K562 (cell line): ENCODE measurements at places on chromosomes 5 and 9.

GRCh38 chr5:61330341-61330844, 1.7 kb upstream of the ZSWIM6 start:
- DNase-seq: peak; percentile 14

DNA sequence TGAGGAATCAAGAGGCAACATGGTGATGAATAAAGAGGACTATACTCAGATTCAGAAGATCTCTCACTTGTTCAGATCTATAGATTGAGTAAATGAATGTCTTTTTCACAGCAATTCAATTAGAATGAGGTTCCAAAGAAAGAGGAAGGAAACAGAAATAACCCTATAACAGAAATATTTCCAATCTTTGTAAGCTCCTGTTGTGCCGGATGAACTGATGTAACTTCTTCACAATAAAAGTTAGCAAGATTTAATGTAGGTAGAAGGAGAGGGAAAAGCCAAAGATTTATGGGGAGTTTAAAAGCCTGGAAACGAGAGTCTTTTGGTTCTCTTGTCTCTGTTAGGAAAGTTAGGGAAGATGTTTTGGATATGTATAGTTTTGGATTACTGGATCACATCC, 92.1 kb downstream of the PBX3 start:
- no peak for DNase-seq

GRCh38 chr5:127660047-127660733, 11.3 kb downstream of the CTXN3 start:
- no peak for DNase-seq

DNA sequence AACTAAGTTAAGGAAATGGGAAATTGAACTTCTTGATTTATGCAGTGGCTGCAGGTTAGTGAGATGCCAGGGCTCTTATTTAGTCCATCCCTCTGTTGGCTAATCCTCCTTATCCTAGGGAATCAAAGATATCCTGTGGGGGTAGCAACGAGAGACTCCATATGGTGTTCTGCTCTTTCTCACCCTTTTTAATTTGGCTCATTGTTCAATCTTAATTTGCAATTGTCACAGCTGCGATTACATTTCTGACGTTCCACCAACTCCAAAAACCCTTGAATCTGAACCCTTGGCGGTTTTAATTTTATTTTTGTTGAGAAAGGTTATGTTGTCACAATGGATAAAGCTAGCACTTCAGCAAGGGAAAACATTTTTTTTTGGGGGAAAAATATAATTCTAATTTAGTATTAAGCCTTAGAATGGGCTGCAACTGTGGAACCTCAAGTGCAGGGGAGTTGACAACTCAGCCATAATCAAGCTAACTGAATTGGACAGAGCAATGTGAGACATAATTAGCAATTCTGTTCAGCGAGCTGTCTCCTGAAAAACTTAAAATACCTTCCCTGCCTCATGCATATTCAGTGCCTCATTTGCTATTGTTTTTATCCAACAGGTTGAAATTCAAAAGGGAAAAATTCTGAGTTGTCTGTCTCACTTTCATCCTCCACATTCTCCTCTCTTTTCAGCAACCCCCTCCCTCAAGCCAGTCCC, 91.3 kb downstream of the MAT2B start:
- DNase-seq: no peak

- no peak for DNase-seq
These were observed 16.2 kb downstream of the TRIM7 start for GRCh38 chr5:181188700-181189362.
